ENCODE measurements at places on chromosomes 1 and 21.

DNA sequence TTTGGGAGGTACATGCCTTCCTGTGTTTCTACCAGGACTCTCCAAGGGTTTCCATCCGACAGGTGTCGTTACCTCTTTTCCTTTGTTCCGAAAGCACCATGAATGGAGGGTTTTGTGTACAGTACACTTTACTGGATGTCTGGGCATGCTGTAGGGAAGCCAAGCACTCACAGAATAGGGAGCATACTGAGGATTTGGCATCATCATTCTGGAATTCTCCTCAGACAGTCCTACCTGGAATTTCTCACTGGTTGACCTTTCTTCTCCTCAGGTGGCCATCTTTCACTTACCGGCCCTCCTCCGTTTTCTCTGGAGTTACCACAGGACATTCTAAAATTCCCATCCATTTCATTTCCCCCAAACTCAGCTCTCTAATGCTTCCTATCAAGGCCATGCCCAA lies 5.9 kb upstream of the MPL start:
- H3K4me1 ChIP-seq = peaks cover 6% of the 10 kb centered on the region
- no peak for DNase-seq
- no peak overlapping the region for H3K4me3 ChIP-seq
- H3K36me3 ChIP-seq = peaks cover 3% of the 10 kb centered on the region
- no peak overlapping the region for H3K27ac ChIP-seq

DNA sequence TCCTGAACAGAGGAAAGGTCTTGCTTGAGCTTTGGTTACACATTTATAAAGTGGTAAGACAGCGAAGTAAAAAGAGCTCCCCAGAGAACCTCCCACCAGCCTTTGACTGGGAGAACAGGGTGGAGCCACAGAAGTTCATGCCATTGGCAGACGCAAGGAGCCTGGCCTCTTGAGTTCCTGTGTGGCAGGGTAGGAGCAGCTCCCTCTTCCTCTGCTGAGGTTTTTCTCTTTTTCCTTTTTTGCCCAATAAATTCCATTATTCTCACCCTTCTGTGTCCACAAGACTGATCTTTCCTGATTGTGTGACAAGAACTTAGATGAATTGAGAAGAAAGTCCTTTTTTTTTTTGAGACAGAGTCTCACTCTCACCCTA lies 4.3 kb downstream of the THEM4 start:
- H3K4me3 ChIP-seq = peak overlapping the region; percentile 53
- peak; percentile 80 for DNase-seq
- peaks cover 67% of the 10 kb centered on the region for H3K36me3 ChIP-seq
- H3K27ac ChIP-seq = peak overlapping the region; percentile 94
- H3K4me1 ChIP-seq = peaks cover 48% of the 10 kb centered on the region

DNA sequence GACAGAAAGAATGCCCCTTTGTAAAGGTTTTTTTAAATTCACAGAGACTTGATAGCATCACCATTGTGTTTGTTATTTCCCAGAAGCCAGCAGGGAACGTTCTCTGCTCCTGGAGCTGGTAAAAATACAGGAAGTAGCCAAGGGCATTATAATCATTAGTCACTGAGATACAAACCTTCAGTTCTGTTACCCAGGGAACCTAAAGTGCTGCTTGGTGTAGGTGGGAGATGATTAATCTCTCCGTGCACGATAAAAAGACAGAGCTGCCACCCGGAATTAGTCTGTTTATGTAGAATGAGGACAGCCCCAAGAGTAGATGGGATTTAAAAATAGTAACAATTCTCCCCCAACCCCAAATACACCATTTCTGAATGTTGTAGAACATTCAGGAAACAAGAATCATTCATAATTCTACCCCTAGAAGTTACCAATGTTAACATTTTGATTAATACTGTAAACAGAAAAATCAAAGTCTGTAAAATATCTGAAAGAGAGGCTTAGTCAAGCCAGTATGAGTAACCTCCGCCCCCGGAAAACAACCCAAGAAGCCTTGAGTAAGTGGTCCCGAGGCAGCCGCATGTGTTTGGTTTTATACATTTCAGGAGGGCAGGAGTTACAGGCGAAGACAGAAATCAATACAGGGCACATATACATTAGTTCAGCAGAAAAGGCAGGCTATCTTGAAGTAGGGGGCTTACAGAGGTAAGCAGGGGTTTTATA lies 45.3 kb upstream of the CTBS start:
- no peak for DNase-seq
- H3K36me3 ChIP-seq = peaks cover 4% of the 10 kb centered on the region
- H3K27ac ChIP-seq = peak overlapping the region; percentile 7
- peaks cover 22% of the 10 kb centered on the region for H3K4me1 ChIP-seq

DNA sequence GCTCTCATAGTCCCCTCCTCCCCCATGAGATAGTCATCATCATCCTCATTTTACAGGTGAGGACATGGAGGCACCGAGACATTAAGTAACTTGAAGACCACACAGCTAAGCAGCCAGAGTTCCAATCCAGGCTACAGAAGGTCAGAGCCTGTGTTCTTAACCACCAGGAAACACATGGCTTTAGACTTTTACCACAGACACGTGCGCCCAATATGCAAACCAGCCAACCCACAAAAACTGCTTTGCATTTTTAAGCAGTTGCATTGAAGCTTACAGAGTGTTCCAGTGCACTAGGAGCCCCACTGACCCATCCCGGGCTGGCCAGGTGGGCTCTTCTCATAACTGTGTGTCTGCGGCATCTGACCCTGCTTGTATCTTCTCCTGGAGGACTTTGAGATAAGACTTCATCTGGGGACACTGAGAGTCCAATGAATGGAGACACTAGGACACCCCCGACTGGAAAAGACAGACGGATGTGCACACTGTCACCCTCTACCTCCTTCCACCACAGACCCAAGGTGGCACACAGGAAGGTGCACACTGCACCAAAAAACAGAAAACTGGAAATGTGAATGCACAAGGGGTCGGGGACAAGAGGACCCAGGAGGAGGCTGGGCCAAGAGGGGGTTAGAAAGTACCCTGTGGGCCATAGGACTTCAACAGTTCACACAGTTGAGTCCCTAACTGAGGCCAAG lies 56.4 kb downstream of the ETS2 start:
- H3K27me3 ChIP-seq = peaks cover 16% of the 10 kb centered on the region
- no peak for DNase-seq
- peaks cover 6% of the 10 kb centered on the region for H3K4me1 ChIP-seq

DNA sequence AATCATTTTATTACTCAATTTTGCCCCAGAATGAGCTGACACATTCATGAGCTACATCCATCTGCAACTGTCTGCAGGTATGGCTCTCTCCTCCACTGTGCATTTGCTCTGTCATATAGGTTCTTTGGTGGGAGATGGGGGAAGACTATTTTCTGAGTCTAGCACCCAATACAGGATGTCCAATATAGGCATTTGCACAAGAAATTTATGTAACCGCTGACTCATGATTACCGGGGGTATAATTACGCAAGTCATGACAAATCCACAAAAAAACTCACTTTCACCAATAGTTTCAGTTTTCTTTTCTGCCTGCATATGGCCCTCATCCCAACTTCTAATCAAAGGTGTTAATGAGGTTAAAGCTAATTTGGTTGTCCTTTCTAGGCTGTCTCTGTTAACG lies 17.5 kb upstream of the VSIG8 start:
- H3K4me3 ChIP-seq = no peak overlapping the region
- H3K27me3 ChIP-seq = no peaks in the 10 kb centered on the region
- H3K27ac ChIP-seq = no peak overlapping the region

DNA sequence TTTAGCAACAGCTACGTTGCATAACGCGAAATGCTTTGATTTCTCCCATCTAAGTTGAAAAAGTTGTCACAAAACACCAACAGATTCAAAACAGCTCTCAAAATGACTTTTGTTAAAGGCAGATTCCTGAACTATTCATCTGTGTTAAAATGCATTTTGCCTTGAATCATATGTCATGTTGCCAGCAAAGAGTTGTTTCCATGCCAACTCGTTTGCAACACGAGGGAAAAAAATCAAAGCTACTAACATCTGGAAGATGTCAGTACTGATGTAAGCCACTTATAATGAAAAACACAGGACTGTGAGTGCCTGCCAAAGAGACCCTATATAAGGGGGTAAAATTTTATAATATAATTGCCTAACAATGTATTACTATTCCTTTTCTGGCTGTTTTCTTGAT lies 182.7 kb upstream of the PTBP2 start:
- H3K4me3 ChIP-seq = no peak overlapping the region
- H3K27ac ChIP-seq = no peak overlapping the region
- no peaks in the 10 kb centered on the region for H3K4me1 ChIP-seq
- no peaks in the 10 kb centered on the region for H3K36me3 ChIP-seq
- H3K27me3 ChIP-seq = no peaks in the 10 kb centered on the region

DNA sequence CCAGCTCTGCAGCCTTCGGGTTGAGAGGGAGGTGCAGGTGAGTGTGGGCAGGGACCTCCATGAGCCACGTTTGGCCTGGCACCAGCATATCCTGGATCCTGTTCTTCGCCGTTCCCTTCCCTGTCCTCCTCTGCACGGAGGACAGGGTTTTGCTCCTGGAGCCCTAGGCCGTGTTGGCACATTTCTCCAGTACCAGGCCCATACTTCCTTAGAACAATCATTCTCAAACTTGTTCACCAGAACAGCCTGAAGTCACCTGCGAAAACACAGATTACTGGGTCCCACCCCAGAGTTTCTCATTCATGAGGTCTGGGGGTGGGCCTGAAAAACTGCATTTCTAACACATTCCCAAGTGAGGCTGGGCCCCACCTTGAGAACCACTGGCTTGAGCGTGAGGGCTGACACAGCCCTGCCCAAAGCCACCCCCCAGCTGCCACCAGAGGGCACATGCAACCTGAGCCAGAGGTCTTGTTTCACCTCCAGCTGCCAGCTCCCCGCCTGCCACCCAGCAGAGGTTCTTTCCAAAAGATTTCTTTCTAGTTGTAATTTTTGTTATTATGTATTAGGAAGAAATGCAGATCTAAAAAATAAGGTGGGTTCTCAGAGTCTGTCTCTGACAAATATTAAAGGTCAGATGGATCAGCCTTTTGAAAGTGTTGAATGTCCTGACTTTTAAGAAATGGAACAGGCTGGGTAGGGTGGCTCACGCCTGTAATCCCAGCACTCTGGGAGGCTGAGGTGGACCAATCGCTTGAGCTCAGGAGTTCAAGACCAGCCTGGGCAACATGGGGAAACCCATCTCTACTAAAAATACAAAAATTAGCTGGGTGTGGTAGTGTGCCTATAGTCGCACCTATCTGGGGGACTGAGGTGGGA lies 39.6 kb upstream of the LDLRAP1 start:
- peaks cover 2% of the 10 kb centered on the region for H3K36me3 ChIP-seq
- no peak overlapping the region for H3K27ac ChIP-seq
- peaks cover 7% of the 10 kb centered on the region for H3K27me3 ChIP-seq
- DNase-seq = peak; percentile 66
- H3K4me1 ChIP-seq = peaks cover 6% of the 10 kb centered on the region

DNA sequence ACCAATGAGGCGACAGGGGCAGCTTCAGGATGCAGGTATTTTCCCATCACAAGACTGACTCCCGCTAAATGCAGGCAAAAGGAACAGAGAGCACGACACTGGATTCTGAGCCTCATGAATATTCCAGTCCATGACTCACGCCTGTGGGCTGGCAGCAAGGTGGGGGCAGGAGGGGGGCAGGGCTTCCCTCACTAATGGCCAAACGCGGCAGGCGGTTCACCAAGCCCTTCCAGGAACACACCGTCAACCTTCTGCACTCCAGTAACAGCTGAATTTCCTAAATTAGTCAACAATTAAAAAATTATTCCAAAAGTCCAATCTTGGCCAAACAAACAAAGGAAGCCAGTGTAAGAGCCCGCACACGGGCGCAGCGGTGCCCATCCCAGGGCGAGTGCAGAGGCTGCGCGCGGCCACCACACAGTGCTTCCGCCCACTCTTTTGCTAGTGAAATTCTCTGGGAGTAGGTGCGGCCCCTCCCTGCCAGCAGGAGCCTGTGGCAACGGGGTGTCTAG lies 12.5 kb upstream of the GPR153 start:
- DNase-seq = no peak
- no peak overlapping the region for H3K27ac ChIP-seq
- H3K27me3 ChIP-seq = no peaks in the 10 kb centered on the region
- no peak overlapping the region for H3K4me3 ChIP-seq

DNA sequence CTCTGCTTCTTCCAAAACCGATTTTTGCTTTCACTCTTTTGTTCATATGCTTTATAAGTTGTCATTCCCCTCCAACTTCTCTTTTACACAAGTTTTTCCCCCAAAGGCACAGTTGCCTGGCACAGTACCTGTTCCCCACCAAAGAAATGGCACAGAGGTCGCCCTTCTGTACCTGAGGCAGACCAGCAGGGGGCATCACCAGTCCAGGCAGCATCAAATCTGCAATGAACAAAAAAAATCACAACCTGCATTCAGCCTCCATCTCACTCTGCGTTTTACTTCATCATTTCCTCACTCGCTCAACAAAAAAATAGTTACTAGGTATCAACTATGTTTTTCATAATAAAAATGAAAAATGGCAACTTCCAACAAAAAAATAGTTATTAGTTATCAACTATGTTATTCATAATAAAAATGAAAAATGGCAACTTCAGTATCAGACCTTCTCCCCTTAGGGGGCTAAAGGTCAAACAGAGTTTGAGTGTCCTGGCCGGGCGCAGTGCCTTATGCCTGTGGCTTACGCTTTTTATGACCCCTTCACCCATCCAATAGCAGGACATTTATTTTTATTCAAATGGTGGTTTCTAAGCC lies 4.1 kb downstream of the EIF2D start:
- peak overlapping the region; percentile 56 for H3K27ac ChIP-seq
- peak; percentile 76 for DNase-seq
- peaks cover 46% of the 10 kb centered on the region for H3K4me1 ChIP-seq
- no peak overlapping the region for H3K4me3 ChIP-seq

GRCh38 chr1:37478451-37478881 lies 4.1 kb downstream of the ZC3H12A start:
- peaks cover 47% of the 10 kb centered on the region for H3K4me1 ChIP-seq
- peak; percentile 64 for DNase-seq
- no peaks in the 10 kb centered on the region for H3K27me3 ChIP-seq
- peak overlapping the region; percentile 96 for H3K4me3 ChIP-seq
